ENCODE measurements at places on chromosomes 6 and 20. TPM values are rescaled to one million over a fixed set of nuclear protein-coding genes. Genes with fewer than 3 reads are reported as not detected.

The C6orf141 gene
- total RNA-seq = not detected

The RSPO3 gene
- not detected for total RNA-seq

The BTN1A1 gene
- total RNA-seq = 0.46 TPM

The HMGCLL1 gene
- total RNA-seq = not detected

The BPIFB2 gene
- total RNA-seq = not detected

The VWA7 gene
- total RNA-seq = 2.9 TPM

The GNRH2 gene
- 0.75 TPM for total RNA-seq

The PPIL6 gene
- total RNA-seq = 0.73 TPM

The VSX1 gene
- not detected for total RNA-seq

The PACSIN1 gene
- total RNA-seq = 0.20 TPM

The CGAS gene
- total RNA-seq = 22.7 TPM

The TMEM244 gene
- total RNA-seq = not detected

The LHFPL5 gene
- not detected for total RNA-seq

The TFAP2A gene
- total RNA-seq = not detected

The IL17F gene
- not detected for total RNA-seq

The OR2B6 gene
- not detected for total RNA-seq

The MYBL2 gene
- total RNA-seq = 99.5 TPM

The OR2B2 gene
- not detected for total RNA-seq

The PRIM2 gene
- total RNA-seq = 16.7 TPM

The SLC26A8 gene
- not detected for total RNA-seq

The SLC17A2 gene
- total RNA-seq = not detected

The ARFGEF3 gene
- total RNA-seq = 0.02 TPM

The NPEPL1 gene
- total RNA-seq = 18.7 TPM

The RIPOR3 gene
- total RNA-seq = not detected

The PI16 gene
- 0.10 TPM for total RNA-seq

The TUBB2B gene
- not detected for total RNA-seq

The CALHM5 gene
- total RNA-seq = not detected

The HEY2 gene
- not detected for total RNA-seq

The SIRPD gene
- total RNA-seq = not detected

The APOM gene
- 2.4 TPM for total RNA-seq

The PACRG gene
- total RNA-seq = not detected

The CDH4 gene
- not detected for total RNA-seq

The FRK gene
- total RNA-seq = 0.37 TPM

The TGM3 gene
- total RNA-seq = not detected
